Caki2 (cell line): ENCODE measurements at places on chromosomes 4 and X.

GRCh38 chr4:36269101-36269500, 12.3 kb upstream of the DTHD1 start:
- DNase-seq = no peak

GRCh38 chrX:17788439-17788838, 51.1 kb downstream of the SCML1 start:
- DNase-seq = peak; percentile 28

DNA sequence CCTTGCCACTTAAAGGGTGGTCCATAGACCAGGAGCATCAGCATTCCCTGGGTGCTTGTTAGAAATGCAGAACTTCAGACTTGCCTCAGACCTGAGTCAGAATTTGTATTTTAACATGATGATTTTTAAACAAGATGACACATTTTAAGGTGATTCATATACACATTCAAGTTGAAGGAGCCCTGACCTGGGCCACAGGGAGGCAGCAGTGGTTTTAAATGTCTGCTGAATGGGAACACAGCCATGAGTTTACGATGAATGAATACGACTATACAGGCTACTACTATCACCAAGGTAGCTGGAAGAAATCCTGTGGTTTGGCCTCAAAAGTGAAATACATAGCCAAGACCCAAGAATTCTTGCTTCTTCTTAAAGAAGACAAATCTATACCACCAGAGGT, 2.9 kb downstream of the HDAC8 start:
- DNase-seq = peak; percentile 7

DNA sequence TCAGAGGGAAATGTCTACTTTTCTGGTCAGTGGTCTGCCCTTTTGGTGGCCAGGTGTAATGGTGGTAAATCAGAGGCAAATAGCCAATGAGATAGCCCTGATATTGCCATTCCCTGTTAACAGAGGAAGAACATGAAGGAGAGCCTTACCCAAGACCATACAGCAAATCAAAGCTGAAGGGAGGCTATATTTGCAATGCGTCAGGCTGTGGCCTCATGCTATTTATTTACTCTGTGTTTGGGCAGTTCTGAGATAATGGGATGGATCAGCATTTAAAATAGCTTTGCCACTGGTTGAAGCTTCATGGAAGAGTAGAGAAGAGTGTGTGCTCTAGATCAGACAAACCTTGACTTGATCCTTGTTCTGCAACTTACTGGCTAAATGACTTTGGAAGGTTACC, 73.3 kb upstream of the MAML3 start:
- DNase-seq = no peak

GRCh38 chrX:103831342-103831802, 685 bp downstream of the RAB9B start:
- no peak for DNase-seq

DNA sequence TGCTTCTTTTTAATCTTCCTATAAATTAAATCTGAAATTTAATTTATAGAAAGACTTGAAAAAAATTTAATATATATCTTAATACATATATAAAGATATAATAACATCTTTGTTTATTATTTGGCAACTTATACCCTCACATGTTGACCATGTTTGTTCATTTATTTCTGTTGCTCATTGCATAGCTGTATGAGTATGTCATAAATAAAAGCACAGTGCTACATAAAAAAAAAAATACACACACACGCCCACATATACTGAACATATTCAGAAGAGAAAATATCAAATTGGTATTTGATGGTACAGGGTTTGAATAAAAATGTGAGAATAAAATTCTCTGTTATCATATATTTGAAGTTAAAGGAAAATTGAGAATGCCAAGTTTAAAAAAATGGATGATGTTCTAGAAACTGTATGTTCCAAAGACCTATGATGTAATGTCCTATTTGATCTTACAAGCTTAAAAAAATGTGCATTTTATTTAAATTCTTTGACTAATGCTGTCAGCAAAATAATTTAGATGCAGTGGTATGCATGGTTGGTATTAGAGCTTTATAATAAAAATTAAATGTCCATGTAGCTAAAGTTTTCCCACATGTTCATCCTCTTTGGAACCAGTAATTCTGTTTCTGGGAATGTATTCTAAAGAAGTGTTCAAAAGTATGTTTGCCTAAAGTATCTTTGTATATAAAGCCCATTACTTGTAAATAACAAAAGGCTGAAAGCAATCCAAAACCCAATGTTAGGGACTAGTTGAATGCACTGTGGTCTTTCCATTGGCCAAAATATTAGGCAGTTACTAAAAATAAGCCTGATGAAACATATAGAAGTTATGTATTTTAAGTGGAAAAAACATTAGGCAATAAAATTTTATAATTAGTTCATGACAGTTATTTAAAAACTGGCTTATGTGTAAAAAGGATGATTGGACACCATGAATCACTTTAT, 12.9 kb downstream of the TMEM184C start:
- no peak for DNase-seq

DNA sequence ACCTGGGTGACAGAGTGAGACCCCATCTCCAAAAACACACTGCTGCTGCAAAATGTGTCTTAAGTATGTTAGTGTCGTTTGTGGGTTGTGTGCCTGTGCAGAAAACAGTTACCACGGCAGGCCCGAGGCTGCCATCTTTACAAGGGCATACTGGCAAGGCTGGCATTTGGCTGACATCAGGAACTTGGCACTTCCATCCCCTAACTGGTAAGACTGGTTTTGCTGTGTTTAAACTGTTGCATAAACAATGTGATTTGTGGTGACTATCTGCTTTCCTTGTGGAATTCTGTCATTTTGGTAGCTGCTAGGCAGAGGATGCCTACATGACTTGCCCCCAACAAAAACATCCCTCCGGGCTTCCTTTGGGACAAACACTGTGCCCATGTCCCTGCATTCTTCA, 12.3 kb downstream of the LRP2BP start:
- DNase-seq = no peak

- no peak for DNase-seq
These were observed 349.4 kb downstream of the ARHGAP10 start for GRCh38 chr4:148081267-148081666.

DNA sequence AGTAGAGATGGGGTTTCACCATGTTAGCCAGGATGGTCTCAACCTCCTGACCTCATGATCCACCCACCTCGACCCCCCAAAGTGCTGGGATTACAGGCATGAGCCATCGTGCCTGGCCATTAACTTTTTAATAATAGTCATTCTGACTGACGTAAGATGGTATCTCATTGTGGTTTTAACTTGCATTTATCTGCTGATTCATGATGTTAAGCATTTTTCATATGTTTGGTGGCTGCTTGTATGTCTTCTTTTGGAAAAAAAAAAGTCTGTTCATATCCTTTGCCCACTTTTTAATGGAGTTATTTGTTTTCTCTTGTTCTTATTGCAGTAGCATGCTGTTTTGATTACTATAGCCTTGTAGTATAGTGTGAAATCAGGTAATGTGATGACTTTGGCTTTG, 45.8 kb downstream of the ANXA10 start:
- peak; percentile 85 for DNase-seq

GRCh38 chr4:152045807-152046571, 285.2 kb upstream of the GATB start:
- no peak for DNase-seq

DNA sequence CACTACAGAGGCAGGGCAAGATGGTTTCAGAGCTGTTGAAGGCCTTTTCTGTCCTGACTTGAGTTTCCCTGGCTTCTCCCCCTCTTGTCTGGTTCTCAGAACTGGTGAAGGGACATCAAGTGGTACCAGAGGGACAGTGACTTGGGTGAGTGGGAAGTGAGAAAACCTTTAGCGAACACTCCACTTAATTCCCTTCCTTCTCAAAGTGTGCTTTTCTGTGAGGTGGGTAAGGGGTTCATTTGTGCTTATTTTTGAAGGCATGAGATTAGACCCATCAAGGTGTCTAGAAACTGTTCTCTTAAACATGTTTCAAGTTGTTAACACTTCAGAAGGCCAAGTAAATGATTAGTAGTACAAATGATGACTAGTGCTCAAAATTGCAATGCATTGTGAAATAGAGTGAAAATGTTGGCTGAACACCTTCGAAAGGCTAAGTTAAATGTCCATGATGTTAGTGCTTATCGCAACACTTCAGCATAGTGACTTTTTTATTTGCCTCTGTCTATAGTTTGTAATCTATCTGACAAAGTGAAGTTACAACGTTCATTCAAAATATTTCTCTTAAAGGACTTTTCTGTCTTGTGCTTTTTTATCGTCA, 2.8 kb downstream of the AREG start:
- DNase-seq = peak; percentile 26

- no peak for DNase-seq
These were observed 70.9 kb upstream of the CBR4 start for GRCh38 chr4:169080981-169081380.

DNA sequence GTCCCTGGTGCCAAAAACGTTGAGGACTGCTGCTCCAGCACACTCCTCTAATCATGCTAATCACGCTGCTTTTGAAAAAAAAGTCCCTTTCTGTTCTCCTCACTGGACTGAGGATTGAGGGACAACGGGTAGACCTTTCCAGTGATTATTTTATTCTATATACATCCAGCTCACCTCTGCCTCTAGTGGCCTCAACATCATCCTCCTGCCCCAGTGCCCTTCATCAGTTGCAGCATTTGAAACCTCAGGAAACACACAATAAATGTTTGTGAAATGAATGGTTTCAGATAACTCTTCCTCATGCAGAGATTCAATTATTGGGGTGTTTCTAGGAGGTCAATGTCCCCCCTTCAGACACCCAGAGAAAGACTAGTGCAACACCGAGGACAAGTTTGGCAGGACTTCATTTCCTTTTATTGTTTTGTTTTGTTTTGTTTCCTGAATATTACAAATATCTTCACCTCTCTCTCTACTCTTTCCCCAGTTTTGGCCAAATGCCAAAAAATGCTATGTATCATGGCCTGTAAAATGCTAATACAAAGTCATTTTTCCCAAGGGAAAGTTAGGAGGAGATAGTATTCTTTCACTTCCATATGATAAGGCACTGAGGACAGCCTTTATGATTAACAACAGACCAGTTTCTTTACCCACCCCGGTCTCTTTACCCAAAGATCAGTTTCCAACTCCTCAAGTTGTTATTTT, 460.1 kb upstream of the SLIT2 start:
- DNase-seq = no peak

DNA sequence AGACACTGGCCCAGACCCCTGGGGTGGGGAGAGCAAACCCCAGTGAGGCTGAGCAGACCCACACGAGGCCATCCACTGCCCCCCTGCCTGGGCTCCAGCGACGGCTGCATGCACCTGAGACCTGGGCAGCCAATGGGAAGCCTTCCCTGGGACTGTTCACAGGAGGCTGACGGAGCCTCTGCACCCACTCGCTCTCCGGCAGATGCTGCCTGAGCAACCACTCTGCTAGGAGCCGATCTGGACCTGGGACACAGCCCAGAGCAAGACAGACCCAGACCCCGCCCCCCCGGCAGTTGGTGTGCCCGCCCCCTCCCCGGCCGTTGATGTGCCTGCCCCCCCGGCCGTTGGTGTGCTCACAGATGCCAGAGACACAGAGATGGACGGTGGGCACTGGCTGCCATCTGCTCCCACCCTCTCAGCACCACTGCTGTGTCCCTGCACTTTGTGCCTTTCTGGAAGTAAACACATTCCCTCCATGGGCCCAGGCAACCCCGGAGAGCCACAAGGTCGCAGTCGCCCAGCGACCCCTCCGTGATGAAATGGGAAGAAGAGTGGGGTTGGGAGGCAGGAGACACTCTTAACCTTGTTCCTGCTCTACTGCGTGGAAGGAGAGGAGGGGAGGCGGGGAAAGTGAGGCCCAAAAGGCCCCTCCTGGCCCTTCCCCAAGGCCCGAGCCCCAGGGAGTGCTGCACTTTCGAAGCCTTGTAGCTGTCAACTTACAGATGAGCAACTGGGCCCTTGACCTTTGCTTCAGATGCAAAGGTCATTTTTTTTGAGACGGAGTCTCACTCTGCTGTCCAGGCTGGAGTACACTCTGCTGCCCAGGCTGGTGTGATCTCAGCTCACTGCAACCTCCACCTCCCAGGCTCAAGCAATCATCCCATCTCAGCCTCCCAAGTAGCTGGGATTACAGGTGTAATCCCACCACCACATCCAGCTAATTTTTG, 62.0 kb downstream of the ZFYVE28 start:
- DNase-seq = no peak

GRCh38 chrX:10615931-10616774, 4.2 kb downstream of the MID1 start:
- no peak for DNase-seq

DNA sequence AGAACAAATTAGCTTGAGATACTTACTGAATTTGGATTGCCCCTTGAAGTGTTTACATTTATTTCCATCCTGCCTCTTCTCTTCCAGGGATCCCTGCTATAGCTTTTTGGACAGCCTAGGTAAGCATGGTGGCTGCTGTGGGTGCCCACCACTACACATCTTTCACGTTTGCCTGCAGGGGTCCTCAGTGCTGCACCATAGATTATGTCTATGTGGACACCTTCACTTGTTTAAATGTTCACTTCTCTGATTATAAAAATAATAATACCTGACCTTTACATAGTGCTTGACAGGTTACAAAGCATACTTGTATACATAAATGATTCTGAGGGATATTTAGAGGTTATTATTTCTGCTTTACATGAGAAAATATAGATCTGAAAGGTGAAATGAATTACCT, 67.9 kb upstream of the SLC4A4 start:
- peak; percentile 16 for DNase-seq

GRCh38 chr4:103493450-103494159, 226.2 kb downstream of the TACR3 start:
- no peak for DNase-seq

GRCh38 chr4:107893171-107894137, 37.9 kb upstream of the CYP2U1 start:
- no peak for DNase-seq

DNA sequence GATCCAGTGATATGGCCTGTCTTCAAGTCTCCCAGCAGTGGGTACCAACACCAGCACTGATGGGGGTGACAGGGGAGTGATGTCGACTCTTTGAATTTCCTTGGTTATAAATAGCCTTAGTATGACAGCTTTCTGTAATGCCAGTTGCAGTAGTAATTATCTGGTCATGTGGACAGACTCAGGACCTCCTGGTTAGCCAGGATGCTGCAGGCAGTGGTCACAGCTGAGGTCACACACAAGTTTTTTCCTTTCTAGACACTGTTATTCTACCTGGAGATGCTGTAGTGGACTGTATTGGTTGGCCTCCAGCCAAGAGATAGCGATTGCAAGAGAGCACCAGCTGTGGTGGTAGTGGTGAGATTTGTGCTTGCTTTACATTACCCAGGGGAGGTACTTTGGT, 63.6 kb downstream of the UPRT start:
- no peak for DNase-seq

DNA sequence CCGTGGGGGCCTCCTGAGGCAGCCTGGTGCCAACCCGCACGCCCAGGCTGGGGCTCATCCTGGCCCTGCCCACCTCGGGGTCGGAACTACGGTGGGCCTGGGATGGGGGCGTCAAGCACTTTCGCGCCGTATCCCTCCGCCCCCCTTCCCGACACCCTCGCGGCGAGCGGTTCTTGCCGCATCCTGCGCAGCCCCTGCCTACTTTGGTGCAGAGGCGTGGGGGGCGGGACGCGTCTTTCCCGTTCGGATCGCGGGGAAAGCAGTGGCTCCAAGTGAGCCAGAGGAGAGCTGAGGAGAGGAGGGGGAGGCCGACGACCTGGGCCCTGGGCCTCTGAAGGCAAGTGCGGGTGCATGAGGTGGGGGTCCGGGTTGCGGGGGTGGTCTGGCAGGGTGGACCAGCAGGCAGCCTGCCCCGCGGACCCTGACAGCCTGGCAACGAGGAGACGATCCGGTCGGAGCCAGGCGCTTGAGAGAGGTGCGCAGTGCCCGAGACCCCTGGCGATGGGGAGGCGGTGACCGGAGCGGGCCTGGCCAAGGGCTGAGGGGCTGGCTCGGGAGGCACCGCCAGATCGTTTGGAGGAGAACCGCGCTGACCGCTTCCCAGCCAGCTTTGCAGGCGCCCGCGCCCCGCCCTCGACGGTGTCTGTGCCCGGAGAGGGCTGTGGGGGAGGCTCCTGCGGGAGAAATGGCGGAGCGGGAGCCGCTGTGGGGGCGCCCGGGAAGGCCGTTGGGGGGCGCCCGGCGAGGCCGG, at the start of gene GPRASP2:
Gene GPRASP2 (plus strand): TSS at position 233 of the 751 bp plus-strand sequence. CDS start 2,422 bp downstream, outside the sequence.
- DNase-seq = peak; percentile 27
